A549 treated with ZK216348 at 1 μM for 4 hours (cell line): ENCODE measurements at places on chromosomes 7 and 10. TPM values are rescaled to one million over a fixed set of nuclear protein-coding genes. Genes with fewer than 3 reads are reported as not detected.

The SPDYE16 gene
- total RNA-seq, result not detected in 5 replicates

The JAZF1 gene
- 4.6 to 6.3 TPM (median 5.7 TPM) in 5 replicates for total RNA-seq

The SYT15B gene
- total RNA-seq, result 2.6 to 5.2 TPM (median 3.0 TPM) in 5 replicates

The PHYHIPL gene
- total RNA-seq, result 0.13 to 0.44 TPM (median 0.20 TPM) in 5 replicates

The SPDYE6 gene
- not detected in 5 replicates for total RNA-seq

The CCDC136 gene
- total RNA-seq, result 1.7 to 3.6 TPM (median 2.1 TPM) in 5 replicates

The MKX gene
- not detected in 5 replicates for total RNA-seq

The ENTPD1 gene
- total RNA-seq, result 0.05 to 0.17 TPM in 2 of 5 replicates, not detected in the others

The CFAP46 gene
- total RNA-seq, result 0.98 to 2.4 TPM (median 1.4 TPM) in 5 replicates

The TBC1D12 gene
- 3.7 to 6.8 TPM (median 5.5 TPM) in 5 replicates for total RNA-seq

The C10orf105 gene
- total RNA-seq, result not detected in 5 replicates

The UTF1 gene
- total RNA-seq, result not detected in 5 replicates

The SPDYE2 gene
- not detected in 5 replicates for total RNA-seq

The SFRP5 gene
- total RNA-seq, result 1.5 to 2.4 TPM (median 1.9 TPM) in 5 replicates

The LIPK gene
- not detected in 5 replicates for total RNA-seq
